ENCODE measurements at places on chromosomes 3 and 15. TPM values are rescaled to one million over a fixed set of nuclear protein-coding genes. Genes with fewer than 3 reads are reported as not detected.

UBE2Q2 gene
- 30.0 TPM for total RNA-seq

CCR1 gene
- total RNA-seq: 78.2 TPM

GOLGA8T gene
- not detected for total RNA-seq

IL5RA gene
- not detected for total RNA-seq
